ENCODE measurements at places on chromosomes 5 and 9. TPM values are rescaled to one million over a fixed set of nuclear protein-coding genes. Genes with fewer than 3 reads are reported as not detected.

The FGF1 gene
- 8.5 TPM for total RNA-seq

The SGCD gene
- 16.9 TPM for total RNA-seq

The SLC46A2 gene
- not detected for total RNA-seq

The RASEF gene
- total RNA-seq = 0.06 TPM

The CEL gene
- total RNA-seq = 0.19 TPM

The NDUFAF2 gene
- 34.3 TPM for total RNA-seq

The SURF2 gene
- 13.9 TPM for total RNA-seq

Measured in aortic smooth muscle cell (primary cell).